NCI-H1930 (cell line): ENCODE measurements at places on chromosomes 13 and 19.
A peak's percentile ranks its signal among the peaks of the same experiment; 100 is the strongest.

GRCh38 chr19:46524308-46524707, 28.6 kb upstream of the PNMA8B start:
- no peak for DNase-seq

DNA sequence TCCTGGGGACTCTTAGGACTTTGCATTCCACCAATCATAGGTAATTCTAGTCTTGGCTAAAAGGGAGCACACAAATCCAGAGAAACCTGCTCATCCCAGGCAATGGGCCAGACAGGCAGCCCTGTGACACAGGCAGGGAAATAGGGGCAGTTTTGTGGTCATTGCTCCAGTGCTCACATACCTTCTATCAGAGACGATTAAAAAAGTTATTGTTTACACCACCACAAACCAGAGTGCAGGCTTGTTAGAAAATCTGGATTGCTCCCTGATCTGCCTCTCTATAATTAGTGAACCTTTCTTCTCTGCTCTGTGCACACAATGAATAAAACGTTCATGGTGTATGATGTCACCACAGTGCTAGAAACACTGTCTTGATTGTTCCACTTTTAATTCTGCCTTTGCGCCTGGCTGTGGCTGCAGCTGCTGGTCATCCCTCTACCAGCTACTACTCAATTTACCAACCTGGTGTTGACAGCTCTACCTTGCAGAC, 121.6 kb upstream of the SPATA13 start:
- DNase-seq = no peak

- DNase-seq = no peak
Observed at GRCh38 chr19:3949997-3950859, 17.4 kb downstream of the NMRK2 start.

DNA sequence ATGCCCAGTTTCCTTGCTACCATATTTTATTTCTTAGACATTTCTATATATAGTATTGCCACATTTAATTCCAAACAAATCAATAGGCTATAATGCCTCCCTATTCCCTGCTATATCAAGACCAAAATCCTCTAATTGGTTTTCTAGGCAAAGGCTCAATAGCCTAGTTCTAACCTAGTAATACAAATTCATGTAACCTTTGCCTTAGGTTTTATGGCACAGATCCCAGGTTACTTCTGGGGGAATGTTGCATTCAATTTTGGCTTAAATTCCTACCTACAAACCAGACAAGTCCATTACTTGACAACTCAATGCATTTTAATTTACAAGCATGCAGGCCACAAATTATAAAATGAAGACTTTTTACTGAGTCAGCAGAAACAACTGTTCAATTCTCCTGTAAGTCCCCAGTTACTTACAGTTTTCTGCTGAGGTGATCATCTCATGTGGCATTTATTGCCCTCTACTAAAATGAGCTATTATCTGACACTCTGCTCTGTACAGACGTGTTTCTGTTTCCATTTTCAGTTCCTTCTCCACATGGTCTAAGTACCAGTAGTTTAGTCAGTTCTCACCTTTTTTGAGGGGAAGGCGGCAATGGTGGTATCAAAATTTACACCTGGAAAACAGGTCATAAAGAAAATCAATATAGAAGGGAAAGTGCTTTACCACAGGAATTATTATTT, 11.7 kb downstream of the KCNRG start:
- DNase-seq = no peak

GRCh38 chr13:22757530-22758120, 423.2 kb upstream of the SGCG start:
- no peak for DNase-seq

DNA sequence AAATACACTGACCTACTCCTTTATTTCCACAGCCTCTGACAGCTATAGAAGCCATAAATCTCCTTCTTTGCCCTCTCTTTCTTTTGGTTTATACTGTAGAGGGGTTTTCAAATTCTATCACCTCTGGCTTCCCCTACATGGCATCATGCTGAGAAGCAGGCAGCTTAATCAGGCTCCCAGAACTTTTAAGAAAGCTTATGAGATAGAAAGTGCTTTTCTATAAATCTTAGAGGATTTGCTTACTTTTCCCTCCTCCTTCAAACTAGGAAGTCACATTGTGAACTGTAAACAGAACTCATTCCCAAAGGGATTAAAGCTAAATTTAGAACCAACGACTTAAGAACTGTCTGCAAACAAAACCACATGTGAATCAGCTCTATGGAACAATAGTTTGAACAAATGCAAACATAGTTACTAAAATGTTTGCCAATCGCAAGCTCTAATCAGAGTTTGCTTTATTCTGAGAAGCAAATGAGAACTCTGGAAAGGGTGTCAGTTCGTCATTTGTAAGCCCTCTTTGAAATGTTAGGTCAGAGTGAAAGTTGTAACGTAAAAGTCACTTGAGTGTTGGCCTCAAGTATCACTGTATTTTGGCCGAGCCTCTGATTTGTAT, 344.1 kb downstream of the RFC3 start:
- peak; percentile 9 for DNase-seq

- no peak for DNase-seq
Observed at GRCh38 chr13:31431722-31432137, 232.0 kb downstream of the B3GLCT start.

- no peak for DNase-seq
Observed at GRCh38 chr13:100619940-100620339, 31.4 kb upstream of the GGACT start.

GRCh38 chr19:14467816-14468215, 7.3 kb downstream of the PTGER1 start:
- no peak for DNase-seq

DNA sequence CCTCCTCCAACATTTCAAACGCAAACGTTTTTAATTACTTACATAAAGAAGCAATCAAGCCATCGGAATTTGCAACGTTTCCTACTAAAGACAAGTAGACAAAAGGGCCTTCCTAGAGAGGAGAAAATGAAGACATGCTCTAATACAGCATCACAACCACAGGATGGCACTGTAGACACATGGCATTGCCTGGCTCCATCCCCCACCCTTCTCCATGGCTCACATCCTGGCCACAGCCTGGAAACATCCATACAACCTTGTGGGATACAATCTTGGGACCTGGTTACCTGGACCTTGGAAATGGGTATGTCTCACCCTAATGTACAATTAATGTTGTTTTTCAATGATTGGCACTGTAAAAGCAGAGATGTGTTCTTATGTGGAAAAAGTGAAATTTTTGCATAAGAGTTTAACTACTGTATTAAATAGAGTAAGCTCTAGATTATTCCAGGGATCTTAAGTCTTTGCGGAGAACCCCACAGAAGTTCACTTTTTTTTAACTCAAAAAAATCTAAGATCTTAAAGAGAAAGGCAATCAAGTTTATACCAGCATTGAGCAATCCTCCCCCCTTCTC, 21.5 kb downstream of the EBPL start:
- peak; percentile 60 for DNase-seq

GRCh38 chr13:110910013-110910890, 4.6 kb downstream of the ANKRD10 start:
- no peak for DNase-seq

DNA sequence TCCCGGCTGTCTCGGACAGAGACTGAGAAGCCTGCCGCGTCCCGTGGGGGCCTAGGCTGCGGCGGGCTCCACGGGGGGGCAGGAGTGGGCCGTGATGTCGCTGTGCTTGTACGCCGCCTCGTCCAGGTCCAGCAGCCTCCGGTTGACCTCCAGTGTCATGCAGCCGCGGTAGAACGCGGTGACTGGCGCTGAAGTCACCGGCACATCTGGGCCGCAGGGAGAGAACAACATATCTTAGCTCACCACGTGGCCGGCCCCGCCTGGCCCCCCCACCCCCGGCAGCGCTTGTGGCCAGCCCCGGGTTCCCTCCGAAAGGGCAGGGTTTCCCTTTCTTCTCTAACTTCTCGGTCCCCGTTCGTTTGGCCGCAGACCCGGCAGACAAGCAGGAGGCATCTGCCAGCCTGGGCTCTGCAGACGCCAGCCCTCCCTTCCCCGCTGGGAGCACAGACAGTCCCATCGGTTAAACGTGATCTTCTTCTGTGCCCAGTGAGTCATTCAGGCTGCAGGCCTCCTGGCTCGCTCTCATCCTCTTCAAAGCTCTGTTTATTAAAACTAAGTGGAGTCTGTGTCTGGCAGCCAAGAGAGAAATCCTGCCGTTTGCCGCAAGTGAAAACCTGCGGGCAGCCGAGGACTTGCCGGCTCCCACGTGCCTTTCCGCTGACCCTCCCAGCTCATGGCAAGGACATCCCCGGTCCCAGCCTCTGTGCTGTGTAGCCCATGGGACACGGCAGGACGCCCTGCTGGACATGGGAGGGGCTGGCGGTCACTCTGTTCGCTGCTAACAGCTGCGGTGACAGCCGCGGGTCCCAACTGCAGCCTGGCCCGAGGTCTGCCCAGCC, 42.8 kb downstream of the GAS6 start:
- DNase-seq = no peak

DNA sequence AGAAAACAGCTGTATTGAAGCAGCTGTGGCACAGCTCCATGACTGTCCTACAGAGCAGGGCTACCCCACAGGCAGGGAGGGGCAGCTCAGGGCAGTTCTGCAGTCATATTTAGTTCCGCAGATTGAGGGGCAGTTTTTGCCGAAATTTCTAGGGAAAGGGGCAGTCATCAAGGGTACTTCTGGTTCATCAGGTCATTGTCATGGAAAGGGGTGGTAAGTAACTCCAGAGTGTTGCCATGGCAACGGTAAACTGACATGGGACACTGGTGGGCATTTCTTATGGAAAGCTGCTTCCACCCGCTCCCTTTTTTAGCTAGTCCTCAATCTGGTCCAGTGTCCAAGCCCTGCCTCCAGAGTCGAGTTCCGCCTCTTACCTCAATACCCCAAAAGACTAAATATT, 702.8 kb downstream of the LIG4 start:
- no peak for DNase-seq

DNA sequence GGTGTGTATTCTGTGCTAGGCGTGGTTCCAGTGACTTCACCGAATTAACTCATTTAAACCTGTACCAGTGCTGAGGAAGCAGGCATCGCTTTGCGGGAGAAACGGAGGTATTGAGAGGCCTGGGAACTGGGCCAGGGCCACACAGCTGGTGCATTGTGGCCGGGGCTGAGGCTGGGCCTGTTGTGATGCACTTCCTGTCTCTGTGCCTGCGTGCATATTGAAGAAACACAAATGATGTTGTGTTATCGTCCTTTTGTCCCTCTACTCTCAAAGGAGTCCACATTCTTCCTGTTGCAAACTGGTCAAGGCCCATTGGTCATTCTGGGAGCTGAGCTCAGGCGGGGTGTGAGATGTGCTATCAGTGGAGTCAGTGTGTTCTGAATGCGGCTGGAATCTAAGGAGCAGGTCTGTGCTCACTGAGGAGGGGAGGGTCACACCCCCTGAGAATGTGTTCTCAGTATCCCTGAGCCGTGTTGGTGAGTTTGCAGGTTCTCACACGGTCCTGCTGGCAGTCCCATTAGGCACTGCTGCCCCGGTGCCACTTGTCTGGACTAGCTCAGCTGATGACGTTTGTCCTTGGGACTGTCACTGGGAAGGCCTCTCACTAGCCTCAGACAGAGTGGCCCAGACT, 62.1 kb downstream of the ARHGEF7 start:
- no peak for DNase-seq

GRCh38 chr13:46615888-46616531, 63.0 kb downstream of the LRCH1 start:
- DNase-seq = no peak

DNA sequence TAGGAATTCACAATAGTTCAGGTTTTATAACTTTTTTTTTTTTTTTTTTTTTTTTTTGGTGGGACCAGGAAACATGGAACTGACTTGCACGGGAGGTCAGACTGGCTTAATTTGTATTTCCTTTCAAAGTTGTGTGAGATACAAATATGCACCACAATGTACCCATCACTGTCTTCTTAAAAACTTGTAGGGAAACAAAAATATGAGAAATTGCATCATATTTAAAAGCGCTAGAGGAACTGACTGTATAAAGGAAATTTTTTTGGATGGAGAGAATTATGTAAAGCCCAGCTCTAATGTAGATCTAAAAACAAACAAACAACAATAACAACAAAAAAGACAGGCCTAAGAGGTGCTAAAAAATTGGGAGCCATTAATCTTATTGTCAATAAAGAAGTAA, 246.5 kb downstream of the DCT start:
- DNase-seq = no peak

- no peak for DNase-seq
Observed at GRCh38 chr13:97136418-97136817, 85.7 kb upstream of the MBNL2 start.

DNA sequence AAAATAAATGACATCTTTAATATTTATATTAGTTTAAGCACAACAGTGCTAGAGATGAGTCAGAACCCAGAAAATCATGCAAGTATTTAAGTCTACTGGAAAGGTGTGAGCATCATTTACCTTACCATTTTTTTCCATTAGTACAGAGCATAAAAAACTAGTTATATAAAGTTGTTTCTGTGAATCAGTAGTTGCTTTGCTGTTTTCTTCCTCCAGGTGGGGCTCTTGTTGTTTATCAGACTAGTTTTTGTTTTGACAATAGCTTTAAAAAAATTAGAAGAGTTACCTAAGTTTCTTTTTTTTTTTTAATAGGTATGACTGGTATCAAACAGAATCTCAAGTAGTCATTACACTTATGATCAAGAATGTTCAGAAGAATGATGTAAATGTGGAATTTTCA, 12.7 kb downstream of the SUGT1 start:
- no peak for DNase-seq

- DNase-seq = no peak
Observed at GRCh38 chr13:110580800-110581199, 19.3 kb upstream of the RAB20 start.

- DNase-seq = no peak
Observed at GRCh38 chr13:51327961-51328360, 11.5 kb upstream of the SERPINE3 start.

- no peak for DNase-seq
Observed at GRCh38 chr13:41678249-41678648, 220.9 kb downstream of the RGCC start.

DNA sequence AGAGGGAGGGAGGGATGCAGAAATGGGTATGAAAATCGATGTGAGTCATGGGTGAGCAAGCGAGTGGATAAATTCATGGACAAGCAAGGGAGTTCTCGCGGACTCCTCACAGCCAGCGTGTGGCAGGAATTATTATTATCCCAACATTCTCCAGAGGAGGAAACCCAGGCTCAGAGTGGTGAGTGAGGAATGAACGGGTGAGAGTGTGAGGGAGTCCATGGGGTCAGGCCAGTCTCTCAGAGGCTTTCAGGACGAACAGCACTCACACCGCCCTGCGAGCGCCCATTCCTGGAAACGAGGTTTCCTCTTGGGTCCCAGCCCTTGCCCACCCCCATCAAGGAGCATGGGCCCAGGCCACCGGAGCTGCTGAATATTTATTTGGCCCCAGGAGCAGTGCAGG, 6.3 kb upstream of the DNAAF3 start:
- no peak for DNase-seq

- DNase-seq = no peak
Observed at GRCh38 chr13:74062933-74063332, 71.3 kb downstream of the KLF12 start.

DNA sequence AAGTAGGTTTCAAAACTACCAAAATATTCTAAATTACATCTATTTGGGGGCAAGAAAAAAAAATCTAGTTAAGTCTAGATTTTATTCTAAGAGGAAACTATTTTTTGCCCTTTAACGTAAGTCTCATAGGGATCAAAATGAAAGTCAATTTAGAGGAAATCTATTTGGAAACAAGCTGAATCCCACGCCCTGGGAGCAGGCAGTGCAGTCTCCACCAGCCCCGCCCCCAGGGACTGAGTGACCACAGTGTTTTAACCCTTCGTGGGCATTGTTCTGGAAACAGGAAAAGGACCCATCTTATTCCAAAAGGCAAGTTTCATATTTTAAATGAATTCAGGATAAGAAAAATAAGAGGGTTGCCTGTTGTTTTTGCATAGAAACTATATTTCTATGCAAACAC, 209.7 kb downstream of the SPRY2 start:
- no peak for DNase-seq
